ENCODE measurements at places on chromosomes 6 and 20. TPM values are rescaled to one million over a fixed set of nuclear protein-coding genes. Genes with fewer than 3 reads are reported as not detected.

- peak; percentile 61 for DNase-seq
Measured at GRCh38 chr6:111791415-111791814, 81.8 kb downstream of the FYN start.

Gene AGER
- total RNA-seq: 1.4 TPM

Gene COL21A1
- 1.2 TPM for total RNA-seq

Gene PTGIS
- 0.56 TPM for total RNA-seq

Gene XKR7
- 0.02 TPM for total RNA-seq

- DNase-seq: no peak
Measured at GRCh38 chr20:29298759-29299613, 1958.5 kb upstream of the DEFB115 start.

DNA sequence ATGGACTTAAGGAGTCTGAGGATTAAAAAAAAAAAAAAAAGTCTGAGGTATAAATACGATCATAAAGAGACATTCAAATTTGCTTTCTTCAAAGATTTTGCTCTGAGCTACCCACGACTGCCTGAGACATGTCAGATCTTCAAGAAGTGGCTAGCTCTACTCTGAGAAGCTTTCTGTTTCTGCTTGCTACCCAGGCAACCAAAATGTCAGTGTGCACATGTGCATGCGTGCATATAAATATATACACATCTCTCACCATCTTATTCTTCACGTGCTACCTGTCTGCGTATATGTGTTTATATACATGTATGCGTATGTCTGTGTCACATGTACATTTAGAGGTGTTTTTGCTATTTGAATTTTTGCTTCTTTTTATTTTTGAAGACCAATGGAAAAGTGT is 299.6 kb upstream of the STXBP5 start:
- DNase-seq: no peak

DNA sequence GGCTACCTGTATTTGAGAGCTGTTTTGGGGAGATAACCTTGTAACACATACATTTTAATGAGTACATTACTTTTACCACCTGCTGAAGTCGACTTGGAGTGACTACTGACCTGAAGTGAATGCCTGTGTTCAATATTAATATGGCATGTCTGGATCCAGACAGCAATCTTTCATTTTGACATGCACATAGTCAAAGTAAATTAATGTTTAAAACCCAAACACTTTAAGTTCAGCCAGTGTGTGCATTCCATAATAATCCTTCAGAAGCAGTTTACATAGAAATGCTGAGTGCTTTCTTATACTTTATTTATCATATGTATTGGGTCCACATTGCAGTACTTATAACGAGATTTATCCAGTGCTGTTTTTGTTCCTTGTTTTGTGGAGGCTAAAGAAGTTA is 38.0 kb downstream of the CDKAL1 start:
- DNase-seq: no peak

DNA sequence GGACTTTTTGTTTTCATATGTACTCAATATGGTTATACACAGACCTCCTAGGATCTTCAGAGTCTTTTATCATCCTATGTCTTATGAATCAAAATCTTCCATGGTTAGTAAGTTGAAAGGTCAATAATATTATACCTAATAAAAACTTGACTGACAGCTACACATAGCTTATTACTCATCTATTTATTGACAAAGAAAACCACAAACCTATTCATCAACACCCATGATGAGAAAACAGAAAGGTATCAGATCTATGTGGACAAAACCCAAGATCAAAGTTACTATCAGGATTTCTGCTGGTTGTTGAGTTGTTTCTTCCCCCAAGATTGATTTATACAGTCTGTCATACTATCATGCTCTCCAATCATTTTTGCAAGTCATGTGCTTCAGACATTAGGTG is 460.1 kb upstream of the MANEA start:
- no peak for DNase-seq

DNA sequence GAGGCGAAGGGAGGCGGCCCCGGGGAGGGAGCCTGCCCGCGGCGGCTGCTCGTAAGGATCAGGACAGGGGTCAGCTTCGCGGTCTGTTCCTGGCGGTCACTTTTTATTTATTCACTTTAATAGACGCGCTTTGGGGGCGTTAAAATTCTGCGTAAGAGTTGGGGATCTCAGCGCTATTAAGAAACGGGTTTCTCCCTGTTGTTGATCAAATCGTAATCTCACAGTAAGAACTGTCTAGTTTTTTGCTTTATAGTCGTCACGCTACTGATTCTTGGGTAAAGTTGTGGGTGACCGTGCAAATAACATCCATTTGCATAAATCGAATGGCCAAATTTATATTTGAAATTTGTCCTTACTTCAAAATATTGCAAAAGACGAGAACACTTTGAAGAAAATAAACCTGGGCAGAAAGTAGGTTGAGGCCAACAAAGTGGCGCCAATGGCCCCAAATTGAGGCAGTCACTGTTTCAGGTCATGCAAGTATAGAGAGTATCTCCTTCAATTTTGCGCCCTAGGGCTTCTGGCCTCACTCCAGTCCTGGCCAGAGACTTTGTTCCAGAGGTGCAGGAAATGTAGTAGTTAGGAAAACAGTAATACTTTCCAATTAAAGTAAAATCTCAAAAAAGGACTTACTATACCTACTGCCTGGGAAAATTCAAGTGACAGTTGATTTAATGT is 963 bp upstream of the RMND1 start:
- peak; percentile 77 for DNase-seq

GRCh38 chr6:98924647-98925046 is 23.1 kb downstream of the FBXL4 start:
- peak; percentile 36 for DNase-seq

Gene HLA-DRB5
- not detected for total RNA-seq

GRCh38 chr20:35971981-35972380 is 3.6 kb downstream of the CNBD2 start:
- no peak for DNase-seq

GRCh38 chr6:163790266-163790840 is 375.8 kb downstream of the QKI start:
- peak; percentile 55 for DNase-seq

GRCh38 chr6:89413006-89413400 is 930 bp upstream of the RRAGD start:
- DNase-seq: no peak

- no peak for DNase-seq
Measured at GRCh38 chr20:25461281-25461650, 53.8 kb downstream of the GINS1 start.

DNA sequence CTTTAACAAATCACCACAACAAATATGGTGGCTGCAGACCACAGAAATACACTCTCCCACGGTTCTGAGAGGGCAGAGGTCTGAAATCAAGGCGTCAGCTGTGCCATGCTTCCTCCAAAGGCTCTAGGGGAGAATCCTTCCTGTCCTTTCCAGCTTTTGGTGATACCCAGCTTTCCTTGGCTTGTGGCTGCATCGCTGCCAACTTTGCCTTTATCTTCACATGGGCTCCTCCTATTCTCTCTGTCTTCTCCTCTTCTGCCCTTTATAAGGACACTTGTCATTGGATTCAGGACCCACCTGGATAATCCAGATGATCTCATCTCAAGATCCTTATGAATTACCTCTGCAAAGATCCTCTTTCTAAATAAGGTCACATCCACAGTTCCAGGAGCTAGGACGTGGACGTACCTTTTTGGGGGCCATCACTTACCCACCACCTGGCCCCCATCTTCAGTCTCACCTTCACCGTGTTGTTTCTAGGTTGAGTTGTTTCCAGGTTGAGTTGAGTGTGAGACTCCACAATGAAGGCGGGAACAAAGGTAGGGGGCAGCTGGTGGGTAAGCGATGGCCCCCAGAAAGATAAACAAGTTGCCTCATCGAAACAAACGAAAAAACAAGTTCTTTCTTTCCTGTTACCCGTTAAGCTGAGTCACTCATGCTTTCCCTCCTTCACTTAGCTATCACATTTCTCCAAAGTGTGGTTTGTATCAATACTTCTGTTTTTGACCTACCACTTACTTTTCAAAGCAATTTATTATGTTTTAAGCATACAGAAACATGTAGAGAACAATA is 68.9 kb upstream of the SLC22A16 start:
- no peak for DNase-seq

- no peak for DNase-seq
Measured at GRCh38 chr6:15299430-15300131, 53.7 kb downstream of the JARID2 start.

Gene TFAP2B
- 16.7 TPM for total RNA-seq

- DNase-seq: peak; percentile 37
Measured at GRCh38 chr6:43838276-43839036, 68.4 kb downstream of the VEGFA start.

- DNase-seq: no peak
Measured at GRCh38 chr20:46995561-46996142, 101.0 kb downstream of the EYA2 start.

DNA sequence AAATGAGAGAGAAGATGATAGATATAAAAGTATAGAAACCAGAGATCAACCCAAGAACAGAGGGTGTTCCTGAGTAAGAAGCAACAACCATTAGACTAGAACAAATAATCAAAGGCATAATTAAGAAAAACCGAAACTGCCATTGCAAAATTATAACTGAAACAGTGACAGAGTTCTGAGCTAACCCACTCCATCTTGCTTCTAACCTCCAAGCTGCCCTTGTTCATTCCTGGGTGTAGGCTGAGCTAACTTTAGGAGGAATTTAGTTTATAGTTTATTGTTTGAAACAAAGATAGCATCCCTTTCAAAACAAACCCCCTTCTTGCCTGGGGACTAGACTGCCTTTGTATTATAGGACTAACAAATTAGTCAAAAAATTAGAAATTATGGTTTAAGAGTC is 56.1 kb upstream of the PRND start:
- no peak for DNase-seq

Gene TRAPPC3L
- total RNA-seq: not detected

GRCh38 chr6:113854531-113855499 is 2.3 kb upstream of the MARCKS start:
- DNase-seq: peak; percentile 91

DNA sequence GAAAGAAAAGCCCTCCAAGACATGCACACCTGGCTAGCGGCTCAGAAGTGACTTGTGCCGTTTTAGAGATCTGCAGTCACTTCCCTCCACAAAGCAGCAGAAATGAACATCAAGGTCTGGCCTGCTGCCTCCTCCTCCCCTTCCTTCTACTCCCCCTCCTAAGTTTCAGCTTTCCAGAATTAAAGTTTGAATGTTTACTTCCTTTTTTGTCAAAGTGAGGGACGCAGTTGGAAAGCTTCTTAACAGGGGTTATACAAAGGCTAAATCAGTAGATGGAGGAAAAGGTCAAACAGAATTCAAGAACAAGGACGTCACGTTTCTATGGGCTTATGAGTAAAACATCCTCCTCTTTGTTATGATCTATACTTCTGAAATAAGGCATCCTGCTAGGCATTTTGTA is 227.7 kb downstream of the SLC35F1 start:
- DNase-seq: no peak

DNA sequence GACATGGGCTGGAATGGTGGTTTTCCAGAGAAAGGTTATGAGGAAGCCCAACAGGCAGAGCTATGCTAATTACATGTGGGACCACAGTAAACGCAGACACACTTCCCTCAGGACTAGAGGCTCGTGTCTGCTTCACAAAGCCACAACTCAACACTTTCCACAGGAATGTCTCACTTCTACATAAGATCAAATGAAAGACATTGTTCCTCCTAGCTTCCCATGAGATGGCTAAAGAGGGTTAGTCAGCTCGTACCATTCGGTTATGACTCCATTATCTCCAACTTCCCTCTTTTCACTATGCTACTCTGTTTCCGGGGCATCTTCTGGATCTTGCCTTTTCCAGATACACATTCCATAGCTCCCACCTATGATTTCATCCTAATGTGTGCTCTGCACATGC is 29.1 kb upstream of the ZC3H12D start:
- no peak for DNase-seq

DNA sequence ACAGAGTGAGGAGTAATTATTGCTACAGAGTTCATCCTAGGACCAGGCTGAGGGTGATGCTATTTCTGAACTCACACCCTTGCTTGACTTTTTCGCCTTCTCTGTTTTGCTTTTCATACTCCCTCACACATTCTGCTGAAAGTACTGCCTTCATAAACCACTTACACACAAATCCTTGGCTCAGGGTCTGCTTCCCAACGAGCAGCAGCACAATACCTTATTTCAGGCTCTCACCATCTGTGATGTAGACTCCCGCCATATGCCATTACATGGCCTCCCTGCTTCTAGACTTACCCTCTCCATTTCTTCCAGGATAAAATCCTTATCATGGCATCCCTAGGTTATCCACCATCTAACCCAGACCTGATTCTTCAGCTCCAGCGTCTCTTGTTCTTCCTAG is 321.3 kb upstream of the SPTLC3 start:
- DNase-seq: no peak

Gene SPEF1
- total RNA-seq: 0.08 TPM

DNA sequence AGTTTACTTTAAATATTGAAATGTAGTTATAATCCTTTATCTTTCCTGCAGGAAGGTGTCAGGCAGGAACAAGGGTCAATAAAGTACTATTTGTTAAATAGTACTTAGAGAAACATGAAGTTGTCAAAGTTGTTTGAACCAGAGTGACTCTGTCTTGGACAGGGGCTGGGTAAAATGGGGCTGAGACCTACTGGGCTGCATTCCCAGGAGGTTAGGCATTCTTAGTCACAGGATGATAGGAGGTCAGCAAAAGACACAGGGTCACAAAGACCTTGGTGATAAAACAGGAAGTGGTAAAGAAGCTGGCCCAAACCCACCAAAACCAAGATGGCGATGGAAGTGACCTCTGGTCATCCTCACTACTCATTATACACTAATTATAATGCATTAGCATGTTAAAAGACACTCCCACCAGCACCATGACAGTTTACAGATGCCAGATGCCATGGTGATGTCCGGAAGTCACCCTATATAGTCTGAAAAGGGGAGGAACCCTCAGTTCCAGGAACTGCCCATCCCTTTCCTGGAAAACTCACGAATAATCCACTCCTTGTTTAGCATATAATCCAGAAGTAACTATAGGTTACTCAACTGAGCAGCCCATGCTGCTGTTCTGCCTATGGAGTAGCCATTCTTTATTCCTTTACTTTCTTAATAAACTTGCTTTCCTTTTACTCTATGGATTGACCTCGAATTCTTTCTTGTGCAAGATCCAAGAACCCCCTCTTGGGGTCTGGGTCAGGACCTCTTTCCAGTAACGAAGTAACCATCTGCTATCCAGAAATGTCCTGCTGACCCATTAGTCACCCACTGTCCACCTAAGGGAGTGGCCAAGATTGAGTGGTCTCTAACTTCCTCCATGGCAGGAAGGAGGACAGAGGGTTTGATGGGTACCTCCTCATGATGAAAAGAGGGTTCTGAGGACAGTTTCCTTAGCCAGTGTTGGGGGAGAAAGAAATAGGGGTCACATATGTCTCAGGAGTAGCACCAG is 19.6 kb downstream of the SLC22A2 start:
- no peak for DNase-seq

DNA sequence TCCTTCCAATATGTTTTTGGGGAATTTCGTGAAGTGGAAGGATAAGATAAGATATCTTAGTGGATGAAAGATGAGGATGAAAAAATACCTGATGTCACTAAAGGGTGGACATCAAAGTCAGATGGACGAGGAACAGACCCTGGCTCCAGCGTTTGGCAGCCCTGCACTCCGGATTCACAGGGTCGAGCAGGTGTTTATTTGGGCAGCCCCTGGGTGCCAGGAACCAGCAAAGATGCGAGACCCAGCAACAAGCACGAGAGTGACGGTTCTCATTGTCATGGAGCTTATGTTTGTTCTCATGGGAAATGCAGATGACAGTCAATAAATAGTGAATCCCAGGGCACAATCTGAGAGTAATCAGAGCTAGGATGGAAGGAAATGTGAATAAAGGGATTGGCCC is 131.1 kb downstream of the PHACTR3 start:
- DNase-seq: no peak

Gene KDM1B
- 7.2 TPM for total RNA-seq

All from SJCRH30 (cell line).